ENCODE measurements at places on chromosomes 5 and 9.

- no peak for DNase-seq
Observed at GRCh38 chr9:79615038-79615437, 43.3 kb downstream of the TLE4 start.

DNA sequence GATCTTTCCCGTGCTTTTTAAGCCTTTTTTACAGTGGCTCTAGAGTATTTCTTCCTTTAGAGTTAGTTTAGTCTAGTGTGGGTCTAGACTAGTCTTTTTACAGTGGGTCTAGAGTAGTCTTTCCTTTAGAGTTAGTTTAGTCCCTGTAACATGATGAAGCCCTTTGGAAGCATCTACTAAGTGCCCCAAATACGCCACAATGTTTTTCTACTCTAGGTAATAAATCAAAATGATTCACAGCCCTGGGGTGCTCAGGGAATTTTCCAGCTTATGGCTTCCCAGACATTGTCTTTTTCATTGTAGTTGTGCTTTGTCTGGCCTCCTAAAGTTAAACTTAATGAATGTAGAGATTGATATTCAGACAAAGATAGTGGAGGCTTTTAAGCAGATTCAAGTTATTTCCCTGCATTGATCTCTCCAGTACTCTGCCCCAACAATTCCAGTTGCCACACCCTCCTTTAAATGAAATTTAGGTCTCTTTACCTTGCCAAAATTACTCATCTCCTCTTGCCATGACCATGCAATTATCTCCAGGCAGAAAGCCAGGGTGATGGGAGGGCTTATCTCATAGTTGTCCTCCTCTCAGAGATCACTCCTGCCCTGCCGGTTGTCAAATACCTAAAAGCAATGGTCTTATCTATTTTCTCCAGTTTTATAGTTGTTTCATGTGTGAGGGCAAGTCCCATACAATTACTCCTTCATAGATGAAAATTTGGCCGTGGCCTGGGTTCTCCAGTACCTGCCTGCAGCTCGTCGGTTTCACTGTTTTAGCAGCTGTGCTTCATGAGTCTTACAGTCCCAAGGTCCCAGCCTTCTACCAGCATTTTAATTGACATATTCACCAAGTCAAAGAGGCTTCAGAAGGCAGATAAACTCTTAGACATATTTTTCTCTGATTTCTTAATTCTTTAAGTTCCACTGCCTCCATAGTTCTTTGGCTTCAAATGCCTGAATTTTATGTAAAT, 794.0 kb upstream of the COX7C start:
- DNase-seq = no peak

- DNase-seq = no peak
Observed at GRCh38 chr5:78691084-78691960, 42.8 kb upstream of the LHFPL2 start.

DNA sequence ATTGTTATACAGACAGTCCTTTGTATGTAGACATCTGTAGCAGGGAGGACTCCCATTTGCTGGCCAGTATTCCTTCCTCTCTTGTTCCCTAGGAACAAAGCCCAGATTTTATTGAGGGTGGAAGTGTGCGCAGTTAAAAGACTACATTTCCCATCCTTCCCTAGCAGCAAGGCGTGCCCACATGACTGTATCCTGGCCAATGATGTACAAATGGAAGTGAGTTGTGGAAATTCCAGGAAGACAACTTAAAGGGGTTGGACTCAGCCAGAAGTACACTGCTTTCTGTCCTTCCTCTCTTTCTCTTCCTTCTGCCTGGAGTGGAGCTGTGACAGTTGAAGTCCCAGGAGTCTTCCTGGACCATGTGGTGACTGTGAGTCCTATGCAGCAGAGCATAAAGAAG, 89.0 kb downstream of the HRH2 start:
- no peak for DNase-seq

GRCh38 chr5:63255594-63255993, 677.0 kb downstream of the LRRC70 start:
- DNase-seq = no peak

GRCh38 chr9:86966852-86967511, 19.7 kb upstream of the GAS1 start:
- DNase-seq = no peak

DNA sequence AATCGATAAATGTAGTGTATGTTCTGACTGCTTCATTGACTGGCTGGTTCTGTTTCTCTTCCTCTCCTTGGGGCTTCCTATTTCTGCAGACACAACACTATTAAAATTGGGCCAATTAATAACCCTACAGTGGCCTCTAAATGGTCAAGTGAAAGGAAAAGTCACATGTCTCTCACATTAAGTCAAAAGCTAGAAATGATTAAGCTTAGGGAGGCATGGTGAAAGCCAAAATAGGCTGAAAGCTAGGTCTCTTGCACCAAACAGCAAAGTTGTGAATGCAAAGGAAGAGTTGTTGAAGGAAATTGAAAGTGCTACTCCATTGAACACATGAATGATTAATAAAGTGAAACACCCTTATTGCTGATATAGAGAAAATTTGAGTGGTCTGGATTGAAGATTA, 58.2 kb downstream of the CCNH start:
- DNase-seq = no peak

DNA sequence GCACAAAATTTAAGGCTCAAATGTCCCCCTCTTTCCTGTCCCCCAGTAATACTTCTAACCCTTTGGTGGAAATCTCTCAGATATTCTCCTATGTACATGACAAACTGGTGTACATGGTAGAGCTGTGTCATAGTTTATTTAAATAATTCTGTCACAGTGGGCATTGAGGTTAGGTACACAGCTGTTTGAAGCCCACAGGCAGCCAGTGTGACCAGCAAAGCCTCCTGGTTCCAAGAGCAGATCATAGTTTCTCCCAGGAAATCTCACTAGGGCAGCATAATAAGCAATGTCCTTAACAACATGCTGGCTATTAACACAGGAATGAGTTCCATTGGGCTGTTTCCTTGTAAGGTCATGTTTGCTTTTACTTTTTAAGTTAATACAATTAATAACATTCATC, 63.9 kb downstream of the NDST1 start:
- no peak for DNase-seq

GRCh38 chr9:117827456-117827855, 123.3 kb downstream of the TLR4 start:
- DNase-seq = no peak

DNA sequence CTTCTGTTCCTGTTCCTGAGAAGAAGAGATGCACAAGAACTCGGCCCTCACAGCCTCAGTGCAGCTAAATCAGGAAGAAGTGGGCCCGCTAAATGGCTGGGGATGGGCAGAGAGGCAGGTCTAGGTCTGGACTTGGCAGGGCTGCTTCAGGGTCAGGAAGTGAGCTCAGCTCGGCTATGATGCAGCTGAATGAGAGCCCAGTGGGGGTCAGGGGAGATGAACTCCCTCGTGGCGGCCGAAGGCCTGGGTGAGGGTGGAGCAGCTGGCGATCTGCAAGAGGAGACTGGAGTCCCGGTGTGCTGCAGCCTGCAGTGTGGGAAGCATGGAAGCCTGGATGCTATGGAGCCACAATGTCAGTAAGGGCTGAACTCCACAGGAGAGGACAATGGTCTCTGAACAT, 466.2 kb downstream of the SPOCK1 start:
- DNase-seq = no peak
